ENCODE measurements at places on chromosomes 2 and 18.

- DNase-seq, result no peak
These were observed 364.2 kb downstream of the NUP35 start for GRCh38 chr2:183488421-183488820.

DNA sequence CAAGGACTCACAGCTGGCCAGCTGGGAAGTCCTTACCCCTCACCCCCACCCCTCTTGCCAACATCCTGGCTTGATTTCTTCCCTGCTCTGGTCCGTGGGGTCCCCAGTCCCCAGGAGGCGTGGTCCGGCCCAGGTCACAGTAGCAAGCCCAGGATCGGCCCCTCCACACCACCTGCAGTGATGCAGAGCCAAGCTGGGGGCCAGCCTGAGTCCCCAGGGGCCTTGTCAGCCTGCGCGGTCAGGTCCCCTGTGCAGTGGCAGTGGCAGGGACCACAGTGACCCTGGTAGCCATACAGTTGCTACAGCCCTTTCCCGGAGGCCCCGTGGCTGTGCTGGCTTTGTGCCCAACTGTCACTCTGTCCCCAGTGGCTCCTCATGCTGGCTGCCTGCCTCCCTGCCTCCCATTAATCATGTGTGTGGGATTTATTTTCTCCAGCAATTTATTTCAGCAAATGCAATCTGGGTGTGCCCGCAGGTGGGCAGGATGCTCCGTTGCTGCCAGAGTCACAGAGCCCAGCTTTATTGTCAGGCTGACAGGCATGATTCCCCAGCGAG, 8.8 kb upstream of the PRSS56 start:
- no peak for DNase-seq

DNA sequence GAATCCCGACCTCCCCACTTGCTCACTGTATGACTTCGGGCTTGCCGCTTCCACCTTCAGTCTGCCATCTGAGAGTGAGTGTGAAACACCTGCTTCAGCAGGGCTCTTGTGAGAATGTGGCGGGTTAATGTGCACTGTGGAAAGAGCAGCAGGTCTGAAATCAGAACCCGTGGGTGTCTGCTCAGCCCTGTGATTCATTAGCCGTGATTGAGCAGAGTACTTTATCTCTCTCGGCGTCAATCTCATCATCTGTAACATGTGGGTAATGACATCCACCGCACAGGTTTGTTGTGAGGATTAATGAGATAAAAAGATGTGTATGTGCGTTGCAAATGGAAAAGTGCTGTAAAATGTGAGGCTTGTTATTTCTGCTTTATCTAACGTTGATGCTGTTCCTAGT, 128.6 kb downstream of the LRATD1 start:
- no peak for DNase-seq

- no peak for DNase-seq
These were observed 482.7 kb downstream of the DLGAP1 start for GRCh38 chr18:3972291-3972930.

DNA sequence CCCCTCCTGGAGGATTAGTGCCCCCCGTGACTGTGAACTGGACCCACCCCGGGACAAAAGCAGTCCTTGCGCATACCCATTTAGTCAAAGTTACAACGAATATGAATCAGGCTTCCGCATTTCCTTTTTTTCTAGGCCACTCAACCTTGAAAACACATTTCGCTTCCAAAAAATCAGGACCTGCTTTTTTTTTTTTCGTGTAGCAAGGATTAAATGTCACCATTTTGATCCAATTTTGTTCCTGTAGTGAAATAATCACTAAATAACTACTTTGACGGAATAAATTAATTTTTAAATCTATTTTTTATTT, 464 bp upstream of the FTCDNL1 start:
- DNase-seq, result no peak

Measured in stimulated activated CD4-positive, alpha-beta T cell treated with anti-CD3 and anti-CD28 coated beads, Interleukin-4, amount 100 ng/mL, for 24 hours (primary cell).